Stimulated activated CD8-positive, alpha-beta memory T cell treated with anti-CD3 and anti-CD28 coated beads, Interleukin-15, amount 100 ng/mL, for 4 hours (primary cell): ENCODE measurements at places on chromosomes 12 and 14.

DNA sequence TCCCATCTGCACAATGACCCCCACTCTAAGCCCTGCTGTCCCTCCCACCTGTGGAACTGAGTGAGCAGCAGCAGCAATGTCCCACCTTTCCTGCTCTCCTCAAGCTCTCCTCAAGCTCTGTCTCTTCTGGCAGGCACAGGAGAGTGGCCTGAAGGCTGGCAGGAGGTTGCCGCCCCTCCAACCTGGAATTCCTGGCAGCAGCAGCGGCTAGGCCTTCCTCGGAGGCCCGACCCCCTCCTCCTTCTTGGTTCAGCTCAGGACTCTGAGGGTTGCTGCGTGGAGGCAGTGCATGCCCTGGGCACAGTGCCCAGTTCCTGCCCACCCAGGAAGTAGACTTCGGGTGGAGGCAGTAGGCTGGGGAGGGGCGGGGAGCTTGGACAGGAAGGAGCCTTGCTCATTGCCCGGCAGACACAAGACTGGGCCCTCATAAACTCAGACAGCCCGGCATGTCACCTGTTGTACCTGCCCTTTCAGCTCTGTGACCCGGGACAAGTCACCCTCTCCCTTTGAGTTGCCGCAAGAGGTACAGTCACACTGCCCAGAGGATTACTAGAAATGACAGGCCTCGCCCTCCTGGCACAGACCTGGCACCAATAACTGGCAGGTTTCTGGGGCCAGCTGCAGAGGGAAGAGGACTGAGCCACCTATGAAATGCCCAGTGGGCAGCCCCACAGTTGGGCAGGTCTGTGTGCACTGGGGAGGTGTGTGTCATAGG is 2.1 kb upstream of the SERPINA1 start:
- no peak for DNase-seq

- DNase-seq = no peak
Observed at GRCh38 chr12:13233830-13234641, 37.5 kb downstream of the EMP1 start.

GRCh38 chr12:12586879-12587675 is 24.4 kb upstream of the DUSP16 start:
- no peak for DNase-seq

- DNase-seq = no peak
Observed at GRCh38 chr12:52975820-52976573, 27.1 kb downstream of the KRT18 start.

- DNase-seq = no peak
Observed at GRCh38 chr12:30959110-30959710, 32.7 kb downstream of the TSPAN11 start.

DNA sequence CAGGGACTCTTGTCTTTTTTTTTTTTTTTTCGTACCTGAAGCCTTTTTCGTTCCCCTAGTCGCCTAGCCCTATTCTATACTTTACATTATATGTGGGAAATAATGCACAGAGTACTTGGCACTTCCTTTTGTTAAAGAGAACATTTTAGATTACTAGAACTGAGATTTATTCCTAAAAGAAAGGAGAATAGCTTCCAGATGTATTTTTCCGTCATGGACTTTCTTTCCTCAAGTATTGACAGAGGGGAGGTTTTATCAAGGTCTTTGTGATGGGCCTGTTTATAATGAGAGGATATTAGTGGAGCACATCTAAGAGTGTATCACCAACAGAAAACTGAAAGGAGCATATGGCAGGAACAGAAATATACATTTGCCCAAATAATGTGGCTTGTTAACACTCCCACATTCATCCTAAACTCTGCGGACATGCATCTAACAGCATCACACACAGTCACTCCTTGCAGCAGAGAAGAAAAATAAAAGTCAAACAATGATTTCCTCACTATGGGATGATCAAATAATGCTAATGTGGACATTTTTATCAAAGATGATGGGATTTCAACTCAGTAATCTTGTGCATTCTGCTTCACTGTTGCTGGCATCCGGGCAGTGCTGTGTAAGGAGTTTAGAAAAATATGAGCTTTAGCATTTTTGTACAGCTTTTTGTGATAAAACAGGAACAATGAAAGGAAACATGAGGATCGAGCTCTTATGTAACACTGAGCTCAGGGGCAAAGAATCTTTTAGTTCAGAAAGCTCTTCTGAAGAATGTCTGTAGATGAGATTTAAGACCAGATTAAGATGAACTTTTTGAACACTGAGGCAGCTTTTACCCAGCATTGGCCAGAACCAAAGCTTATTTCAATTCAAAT is 183.1 kb downstream of the EGLN3 start:
- no peak for DNase-seq

DNA sequence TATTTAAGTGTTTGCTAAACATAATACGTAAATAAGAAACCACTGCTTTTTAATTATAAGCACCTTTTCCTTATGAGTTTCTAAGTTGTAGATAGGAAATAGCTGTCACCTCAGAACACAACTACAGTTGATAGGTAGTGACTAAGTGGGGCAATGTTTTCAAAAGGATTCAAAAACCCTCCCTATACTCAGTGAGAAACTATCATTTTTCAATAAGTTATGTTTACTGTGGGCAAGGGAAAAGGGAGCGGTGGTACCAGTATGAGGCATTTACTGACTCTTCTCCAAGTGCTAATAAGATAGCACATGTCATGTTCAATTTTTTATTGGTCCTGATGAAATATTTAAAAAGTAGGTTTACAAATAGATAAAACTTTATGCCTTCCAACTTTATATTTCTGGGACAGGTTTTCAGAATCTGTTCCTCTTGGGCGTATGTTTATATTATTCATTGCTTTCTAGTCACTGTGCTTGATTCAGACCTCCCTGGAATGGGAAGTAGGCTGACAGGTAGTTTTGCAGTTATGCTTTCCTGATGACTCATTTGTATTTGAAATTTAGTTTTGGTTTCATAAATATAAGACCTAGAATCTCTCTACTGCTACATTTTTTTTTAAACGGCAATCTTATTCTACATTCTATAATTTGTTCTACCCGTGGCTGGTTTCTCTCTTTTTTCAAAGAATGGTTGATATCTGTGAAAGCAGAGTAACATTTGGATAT is 153.1 kb downstream of the TMEM117 start:
- no peak for DNase-seq

DNA sequence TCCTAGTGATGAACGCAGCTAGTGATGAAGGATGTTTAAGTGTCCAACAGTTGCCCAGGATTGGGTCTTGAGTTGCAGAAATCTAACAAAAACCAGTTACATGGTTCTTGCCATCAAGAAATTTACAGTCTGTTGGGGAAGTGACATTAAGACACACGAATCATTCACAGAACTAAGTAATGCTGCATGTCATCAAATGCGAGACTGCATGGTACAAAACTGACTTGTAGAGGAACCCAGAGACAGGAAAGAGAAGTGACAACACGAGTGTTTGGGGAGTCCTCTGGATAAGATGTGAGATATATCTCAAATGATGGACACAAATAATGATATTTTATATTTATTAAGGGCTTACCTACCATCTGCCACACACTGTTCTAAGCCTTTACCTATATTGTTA is 6.1 kb upstream of the SYNE3 start:
- no peak for DNase-seq

GRCh38 chr12:47383942-47384341 is 304.2 kb upstream of the AMIGO2 start:
- DNase-seq = no peak

GRCh38 chr12:116263844-116264243 is 13.6 kb downstream of the MED13L start:
- no peak for DNase-seq

GRCh38 chr14:73802431-73803188 is 49.0 kb upstream of the PTGR2 start:
- DNase-seq = no peak

DNA sequence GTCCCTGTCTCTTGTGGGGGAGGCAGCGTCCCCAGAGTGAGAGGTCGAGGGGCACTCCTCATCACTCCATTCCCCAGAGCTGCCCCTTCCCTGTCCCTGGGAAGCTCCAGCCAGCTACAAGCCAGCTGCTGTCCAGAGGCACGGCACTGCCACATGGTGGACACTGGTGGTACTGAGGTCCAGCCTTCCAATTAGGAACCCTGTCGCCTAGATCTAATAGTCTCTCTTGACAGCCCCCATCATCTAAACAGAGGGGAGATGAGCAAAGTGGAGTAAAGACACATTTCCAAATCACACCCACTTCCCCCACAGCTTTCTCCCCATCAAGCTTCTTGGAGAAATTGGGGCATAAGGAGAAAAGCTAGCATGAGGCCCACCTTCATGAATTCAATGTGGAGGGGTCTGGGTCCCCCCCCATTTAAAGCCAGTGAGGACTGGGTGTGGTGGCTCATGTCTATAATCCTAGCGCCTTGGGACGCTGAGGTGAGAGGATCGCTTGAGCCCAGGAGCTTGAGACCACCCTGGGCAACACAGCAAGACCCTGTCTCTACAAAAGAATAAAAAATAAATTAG is 2.1 kb upstream of the INHBE start:
- DNase-seq = no peak

DNA sequence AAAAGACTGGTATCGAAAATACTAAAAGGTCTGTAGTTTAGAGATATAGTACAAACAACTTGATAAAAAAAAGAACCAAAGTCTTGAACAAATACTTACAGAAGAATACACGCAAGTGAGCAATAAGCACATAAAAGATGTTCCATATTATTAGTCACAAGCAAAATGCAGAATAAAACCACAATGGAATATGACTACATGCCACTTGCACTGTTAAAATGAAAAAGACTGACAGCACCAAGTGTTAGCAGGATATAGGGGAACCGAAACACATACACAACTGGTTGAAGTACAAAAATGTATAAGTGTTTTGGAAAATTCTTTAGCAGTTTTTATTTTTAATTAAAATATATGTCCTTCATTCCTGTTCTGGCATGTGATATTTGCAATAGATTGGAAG is 3.6 kb downstream of the CLEC2A start:
- no peak for DNase-seq

DNA sequence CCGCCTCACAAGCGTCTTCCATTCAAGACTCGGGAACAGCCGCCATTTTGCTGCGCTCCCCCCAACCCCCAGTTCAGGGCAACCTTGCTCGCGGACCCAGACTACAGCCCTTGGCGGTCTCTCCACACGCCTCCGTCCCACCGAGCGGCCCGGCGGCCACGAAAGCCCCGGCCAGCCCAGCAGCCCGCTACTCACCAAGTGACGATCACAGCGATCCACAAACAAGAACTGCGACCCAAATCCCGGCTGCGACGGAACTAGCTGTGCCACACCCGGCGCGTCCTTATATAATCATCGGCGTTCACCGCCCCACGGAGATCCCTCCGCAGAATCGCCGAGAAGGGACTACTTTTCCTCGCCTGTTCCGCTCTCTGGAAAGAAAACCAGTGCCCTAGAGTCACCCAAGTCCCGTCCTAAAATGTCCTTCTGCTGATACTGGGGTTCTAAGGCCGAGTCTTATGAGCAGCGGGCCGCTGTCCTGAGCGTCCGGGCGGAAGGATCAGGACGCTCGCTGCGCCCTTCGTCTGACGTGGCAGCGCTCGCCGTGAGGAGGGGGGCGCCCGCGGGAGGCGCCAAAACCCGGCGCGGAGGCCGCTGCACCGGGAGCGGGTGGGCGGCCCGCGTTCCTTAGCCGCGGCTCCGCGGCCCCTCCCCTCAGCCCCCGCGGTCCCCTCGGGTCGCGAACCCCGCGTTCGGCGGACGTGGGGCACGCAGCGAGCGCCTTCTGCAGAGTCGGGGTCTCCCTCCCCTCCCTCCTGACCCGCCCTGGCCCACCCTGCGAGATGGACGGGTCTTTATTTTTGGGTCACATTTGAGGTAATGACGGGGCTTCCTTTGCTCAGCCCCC is at the start of gene UBC:
UBC (minus strand) TSS at position 259 of the 847 bp plus-strand sequence. CDS start 879 bp downstream, outside the sequence.
- peak; percentile 73 for DNase-seq

- no peak for DNase-seq
Observed at GRCh38 chr12:25830456-25830855, 128.0 kb upstream of the RASSF8 start.

DNA sequence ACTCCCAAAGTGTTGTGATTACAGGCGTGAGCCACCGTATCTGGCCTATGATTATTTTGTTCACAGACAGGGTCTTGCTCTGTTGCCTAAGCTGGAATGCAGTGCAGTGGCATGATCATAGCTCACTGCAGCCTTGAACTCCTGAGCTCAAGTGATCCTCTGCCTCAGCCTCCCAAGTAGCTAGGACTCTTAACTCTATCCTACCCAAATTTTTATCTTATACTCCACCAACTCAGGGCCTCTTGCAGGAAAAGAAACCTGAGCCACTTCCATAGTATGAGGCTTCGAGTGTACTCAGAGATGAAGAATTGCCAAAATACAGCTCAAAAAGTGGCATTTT is 828 bp downstream of the MMAB start:
- no peak for DNase-seq
